ENCODE measurements at places on chromosomes 3 and 15. TPM values are rescaled to one million over a fixed set of nuclear protein-coding genes. Genes with fewer than 3 reads are reported as not detected.

GRCh38 chr15:34773917-34774316 is 19.1 kb upstream of the GJD2 start:
- H3K27me3 ChIP-seq = no peaks in the 10 kb centered on the region
- no peak overlapping the region for H3K27ac ChIP-seq
- no peaks in the 10 kb centered on the region for H3K36me3 ChIP-seq
- no peaks in the 10 kb centered on the region for H3K4me1 ChIP-seq
- DNase-seq = no peak

DNA sequence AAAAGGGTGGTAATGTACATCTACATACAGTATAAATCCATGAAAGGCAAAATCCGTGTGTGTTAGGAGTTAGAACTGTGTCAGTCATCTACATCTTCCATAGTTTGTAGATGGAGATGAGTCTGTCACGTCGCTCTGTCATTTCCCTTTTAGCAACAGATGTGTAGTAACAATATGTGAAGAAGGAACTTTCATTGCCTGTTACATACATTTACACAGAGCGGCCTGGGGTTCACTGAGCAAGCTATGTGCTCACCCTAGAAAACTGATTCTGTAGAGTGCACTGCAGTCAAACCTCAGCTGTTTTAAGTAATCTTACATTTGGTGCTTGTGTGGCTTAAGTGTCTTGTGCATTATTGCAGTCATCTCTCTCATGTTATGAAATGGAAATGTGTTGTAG is 41.6 kb upstream of the AP3B2 start:
- no peaks in the 10 kb centered on the region for H3K27me3 ChIP-seq
- H3K36me3 ChIP-seq = peaks cover 23% of the 10 kb centered on the region
- no peak for DNase-seq

The PCNP gene
- total RNA-seq = 50.8 TPM

GRCh38 chr15:55589287-55589686 is 1.1 kb upstream of the PYGO1 start:
- no peaks in the 10 kb centered on the region for H3K27me3 ChIP-seq
- H3K4me3 ChIP-seq = no peak overlapping the region
- no peaks in the 10 kb centered on the region for H3K36me3 ChIP-seq
- H3K4me1 ChIP-seq = peaks cover 13% of the 10 kb centered on the region
- no peak for DNase-seq
- H3K27ac ChIP-seq = no peak overlapping the region

DNA sequence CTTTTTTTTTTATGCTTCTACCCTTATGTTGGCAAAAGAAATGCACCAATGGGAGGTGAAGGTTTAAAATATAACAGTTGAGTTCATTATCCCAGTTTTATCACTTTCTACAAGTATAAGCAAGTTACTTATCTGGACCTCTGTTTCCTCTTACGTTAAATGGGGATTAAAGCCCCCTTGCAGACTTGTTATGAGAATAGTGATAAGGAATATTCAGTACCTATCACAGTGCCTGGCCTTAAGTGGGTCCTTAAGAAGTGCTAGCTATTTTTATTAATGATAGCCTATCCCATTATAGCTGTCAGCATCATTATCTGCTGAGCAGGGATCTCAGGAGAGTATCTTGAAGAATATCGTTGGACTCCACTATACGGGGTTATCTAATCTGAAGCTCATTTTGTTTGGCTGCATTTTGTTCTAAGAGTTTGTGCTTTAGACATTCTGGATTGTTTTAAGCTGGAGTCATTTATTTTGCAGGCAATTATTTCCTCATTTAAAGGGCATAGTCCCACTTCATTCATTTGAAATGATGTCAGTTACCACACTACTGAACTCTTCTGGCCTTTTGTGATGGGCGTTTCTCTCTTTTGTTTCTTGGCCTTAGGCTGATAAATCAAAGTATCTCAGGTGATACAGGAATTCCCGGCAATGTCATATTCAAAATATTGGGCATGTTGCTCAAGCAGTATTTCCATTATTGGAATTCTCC is 28.8 kb downstream of the RAB8B start:
- no peak for DNase-seq
- H3K27me3 ChIP-seq = no peaks in the 10 kb centered on the region
- no peak overlapping the region for H3K4me3 ChIP-seq
- H3K4me1 ChIP-seq = peaks cover 15% of the 10 kb centered on the region
- peak overlapping the region; percentile 60 for H3K27ac ChIP-seq

The GOLGA8J gene
- 0.75 TPM for total RNA-seq

The SCN11A gene
- not detected for total RNA-seq

DNA sequence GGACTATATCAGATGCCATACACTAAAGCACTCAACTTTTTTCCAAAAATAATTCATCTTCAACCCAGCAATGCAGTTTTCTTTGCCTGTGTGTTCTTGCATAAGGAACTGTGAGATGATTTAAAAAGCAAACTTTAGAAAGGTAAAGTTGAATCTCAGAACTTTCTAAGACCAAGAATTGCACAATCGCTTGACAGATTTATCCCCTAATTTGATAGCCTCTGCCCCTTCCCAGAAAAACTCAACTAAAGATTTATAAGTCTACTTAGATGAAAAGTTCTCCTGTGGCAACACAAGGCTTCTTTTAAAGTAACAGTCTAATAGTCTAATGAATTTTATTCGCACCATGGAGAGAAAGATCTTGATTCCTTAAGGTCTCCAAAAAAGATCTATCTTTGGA is 259.3 kb downstream of the MAGI1 start:
- no peak overlapping the region for H3K27ac ChIP-seq
- H3K4me3 ChIP-seq = no peak overlapping the region
- DNase-seq = no peak

- no peak overlapping the region for H3K27ac ChIP-seq
- DNase-seq = no peak
- H3K4me1 ChIP-seq = no peaks in the 10 kb centered on the region
- H3K4me3 ChIP-seq = no peak overlapping the region
- H3K36me3 ChIP-seq = no peaks in the 10 kb centered on the region
Measured at GRCh38 chr3:109175411-109175810, 38.9 kb downstream of the C3orf85 start.

The GOLGA6B gene
- not detected for total RNA-seq

The TRIM71 gene
- total RNA-seq = not detected

GRCh38 chr15:96075895-96076294 is 254.6 kb upstream of the NR2F2 start:
- H3K27me3 ChIP-seq = no peaks in the 10 kb centered on the region
- H3K4me3 ChIP-seq = no peak overlapping the region
- DNase-seq = no peak
- H3K4me1 ChIP-seq = no peaks in the 10 kb centered on the region
- no peak overlapping the region for H3K27ac ChIP-seq

GRCh38 chr15:55527150-55527549 is 19.1 kb upstream of the DNAAF4 start:
- H3K4me1 ChIP-seq = no peaks in the 10 kb centered on the region
- H3K27me3 ChIP-seq = no peaks in the 10 kb centered on the region
- H3K27ac ChIP-seq = no peak overlapping the region

DNA sequence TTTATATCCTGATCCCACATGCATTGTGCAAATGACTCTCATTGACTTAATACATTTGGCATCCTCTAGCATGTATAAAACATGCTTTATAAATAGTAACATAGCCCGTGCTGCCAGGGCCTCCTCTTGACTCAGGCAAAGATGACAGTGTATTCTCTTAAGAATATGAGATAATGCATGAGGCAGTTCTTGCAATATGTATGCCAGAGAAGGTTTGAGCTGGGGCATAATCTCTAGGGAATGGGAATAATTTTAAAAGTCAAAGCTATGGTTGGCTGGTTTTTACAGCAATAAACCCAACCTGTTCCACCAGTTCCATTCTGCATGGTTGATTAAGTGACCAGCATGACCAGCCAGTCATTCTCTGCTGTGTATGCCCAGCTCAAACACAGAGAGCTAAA is 179.0 kb upstream of the PFN2 start:
- no peak overlapping the region for H3K27ac ChIP-seq
- H3K4me3 ChIP-seq = no peak overlapping the region
- H3K36me3 ChIP-seq = no peaks in the 10 kb centered on the region
- no peak for DNase-seq
- H3K27me3 ChIP-seq = no peaks in the 10 kb centered on the region

The NANOGP8 gene
- not detected for total RNA-seq

The NRROS gene
- 22.6 TPM for total RNA-seq

DNA sequence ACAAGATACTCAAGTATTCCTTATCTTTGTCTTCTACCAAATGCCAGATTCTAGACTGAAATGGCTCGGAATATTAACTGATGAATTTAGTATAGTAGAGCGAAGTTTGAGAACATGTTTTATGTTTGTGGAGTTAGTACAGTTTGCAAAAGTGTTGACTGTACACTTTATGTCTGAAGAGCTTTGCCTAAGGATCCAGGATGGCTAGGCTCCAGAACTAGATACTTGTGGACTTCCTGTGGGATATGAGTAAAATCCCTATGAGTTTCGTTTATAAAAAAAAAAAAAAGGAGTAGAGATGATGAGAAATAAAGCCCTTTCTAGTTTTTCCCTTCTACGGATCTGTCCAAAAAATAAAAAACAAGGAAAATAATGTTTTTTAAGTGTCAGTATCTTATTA is 96.7 kb downstream of the TP63 start:
- DNase-seq = no peak
- H3K4me3 ChIP-seq = no peak overlapping the region
- no peaks in the 10 kb centered on the region for H3K27me3 ChIP-seq
- H3K4me1 ChIP-seq = no peaks in the 10 kb centered on the region
- H3K36me3 ChIP-seq = no peaks in the 10 kb centered on the region

GRCh38 chr3:62624185-62624584 is 250.8 kb upstream of the FEZF2 start:
- no peaks in the 10 kb centered on the region for H3K4me1 ChIP-seq
- H3K4me3 ChIP-seq = no peak overlapping the region
- H3K27me3 ChIP-seq = no peaks in the 10 kb centered on the region
- no peak for DNase-seq
- no peaks in the 10 kb centered on the region for H3K36me3 ChIP-seq

GRCh38 chr15:27587810-27588209 is 511.3 kb downstream of the OCA2 start:
- H3K27ac ChIP-seq = no peak overlapping the region
- no peaks in the 10 kb centered on the region for H3K36me3 ChIP-seq
- H3K4me3 ChIP-seq = no peak overlapping the region
- no peaks in the 10 kb centered on the region for H3K4me1 ChIP-seq
- no peaks in the 10 kb centered on the region for H3K27me3 ChIP-seq

DNA sequence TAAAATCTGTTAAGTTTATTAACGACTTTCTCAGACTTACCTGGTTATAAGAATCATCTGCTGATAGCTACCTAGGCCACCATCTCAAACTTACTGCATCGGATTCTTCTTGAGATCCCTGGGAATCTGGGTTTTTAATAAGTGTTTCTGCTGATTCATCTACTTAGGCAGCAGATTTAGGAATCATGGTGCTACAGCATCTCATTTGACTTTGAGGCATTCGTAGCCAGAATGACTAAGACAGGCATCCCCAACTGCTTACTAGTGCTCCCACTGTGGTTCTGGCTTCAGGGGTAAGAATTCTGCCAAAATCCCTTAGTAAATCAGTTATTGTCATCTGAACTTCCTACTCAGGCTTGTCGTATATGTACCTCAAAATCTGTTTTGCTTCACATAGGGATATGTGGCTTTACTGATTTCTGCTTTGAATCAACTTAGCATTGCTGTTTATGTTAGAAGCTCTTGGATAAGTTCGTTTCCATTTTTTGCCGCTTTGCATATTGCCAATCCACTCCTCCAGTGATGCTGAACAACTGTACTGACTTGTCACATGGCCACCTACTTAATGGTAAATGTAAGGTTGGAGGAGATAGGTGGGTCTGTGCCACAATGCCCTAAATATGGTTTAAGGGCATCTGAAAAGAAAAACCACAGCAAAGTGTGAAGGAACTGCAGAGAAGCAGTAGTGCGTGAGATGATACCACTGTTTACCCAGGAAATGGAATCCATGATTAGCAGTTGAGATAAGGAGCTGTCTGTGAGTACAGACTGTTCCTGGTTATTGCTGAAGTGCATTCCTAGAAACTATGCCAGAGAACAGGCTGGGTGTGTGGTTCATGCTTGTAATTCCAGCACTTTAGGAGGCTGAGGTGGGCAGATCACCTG is 60.3 kb downstream of the MAP6D1 start:
- no peak overlapping the region for H3K4me3 ChIP-seq
- DNase-seq = no peak
- no peaks in the 10 kb centered on the region for H3K4me1 ChIP-seq
- H3K36me3 ChIP-seq = peaks cover 22% of the 10 kb centered on the region
- H3K27ac ChIP-seq = no peak overlapping the region

DNA sequence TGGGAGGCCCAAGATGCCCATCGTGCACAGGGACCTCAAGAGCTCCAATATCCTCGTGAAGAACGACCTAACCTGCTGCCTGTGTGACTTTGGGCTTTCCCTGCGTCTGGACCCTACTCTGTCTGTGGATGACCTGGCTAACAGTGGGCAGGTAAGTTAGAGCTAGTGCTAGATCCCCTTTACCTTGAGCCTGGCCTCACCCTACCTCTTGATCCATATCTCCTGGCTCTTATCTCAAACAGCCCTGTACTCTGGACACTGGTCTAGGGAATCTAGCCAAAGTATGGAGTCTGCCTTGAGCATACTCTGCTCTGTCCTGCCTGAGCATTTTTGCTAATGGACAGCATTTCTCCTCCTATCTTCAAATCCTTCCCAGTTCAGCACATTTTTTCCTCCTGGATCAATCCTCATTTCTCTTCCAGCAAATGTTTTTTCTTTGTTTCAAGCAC is 65.9 kb downstream of the TGFBR2 start:
- DNase-seq = no peak
- H3K4me3 ChIP-seq = no peak overlapping the region
- H3K4me1 ChIP-seq = no peaks in the 10 kb centered on the region

The STAB1 gene
- total RNA-seq = 363 TPM

DNA sequence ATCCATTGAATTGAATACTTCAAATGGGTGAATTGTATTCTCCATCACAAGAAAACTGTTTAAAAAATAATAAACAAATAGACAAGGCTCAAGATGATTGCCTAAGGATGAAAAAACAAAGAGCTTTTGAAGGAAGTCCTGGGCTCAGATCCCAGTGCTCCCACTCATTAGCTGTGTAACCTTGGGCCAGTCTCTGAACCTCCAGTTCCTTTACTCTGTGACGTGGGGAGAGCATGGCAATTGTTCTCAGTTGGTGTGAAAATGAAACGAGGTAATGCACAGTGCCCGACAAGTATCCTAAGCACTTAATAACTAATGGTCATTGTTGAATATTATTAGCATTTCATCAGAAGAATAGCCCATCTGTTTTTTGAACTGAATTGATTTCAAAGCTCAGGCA is 40.7 kb downstream of the TNIK start:
- no peaks in the 10 kb centered on the region for H3K4me1 ChIP-seq
- no peak overlapping the region for H3K4me3 ChIP-seq
- H3K36me3 ChIP-seq = no peaks in the 10 kb centered on the region
- no peaks in the 10 kb centered on the region for H3K27me3 ChIP-seq
- H3K27ac ChIP-seq = no peak overlapping the region

The SCAANT1 gene
- total RNA-seq = not detected

GRCh38 chr15:60914360-60914759 is 314.7 kb downstream of the RORA start:
- DNase-seq = no peak
- H3K27me3 ChIP-seq = no peaks in the 10 kb centered on the region
- H3K36me3 ChIP-seq = no peaks in the 10 kb centered on the region

- no peak overlapping the region for H3K27ac ChIP-seq
- no peaks in the 10 kb centered on the region for H3K36me3 ChIP-seq
- no peak for DNase-seq
- H3K27me3 ChIP-seq = no peaks in the 10 kb centered on the region
- H3K4me3 ChIP-seq = no peak overlapping the region
- no peaks in the 10 kb centered on the region for H3K4me1 ChIP-seq
Measured at GRCh38 chr3:59540241-59540640, 490.4 kb upstream of the CFAP20DC start.

The IL5RA gene
- not detected for total RNA-seq

The TLR9 gene
- total RNA-seq = not detected
